ENCODE measurements at places on chromosomes 5 and 9.
A peak's percentile ranks its signal among the peaks of the same experiment; 100 is the strongest.

DNA sequence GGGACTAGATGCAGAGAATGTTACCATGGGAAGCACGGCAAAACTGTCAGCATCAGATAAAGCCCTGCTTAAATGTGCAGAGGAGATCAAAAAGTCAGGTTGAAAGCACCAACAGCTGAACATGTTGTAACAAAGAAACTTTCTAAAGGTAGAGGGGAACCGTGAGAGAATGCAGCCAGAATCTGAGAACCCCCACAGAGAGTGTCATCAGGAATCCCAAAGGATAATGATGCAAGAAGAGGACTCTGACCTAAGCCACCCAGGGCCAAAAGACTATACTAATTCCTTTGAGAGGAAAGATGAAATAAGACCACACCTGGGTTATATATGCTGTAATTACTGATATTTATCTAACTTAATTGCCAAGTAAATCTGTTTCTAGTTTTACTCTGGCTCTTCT, 116.6 kb downstream of the PCSK1 start:
- DNase-seq: no peak

DNA sequence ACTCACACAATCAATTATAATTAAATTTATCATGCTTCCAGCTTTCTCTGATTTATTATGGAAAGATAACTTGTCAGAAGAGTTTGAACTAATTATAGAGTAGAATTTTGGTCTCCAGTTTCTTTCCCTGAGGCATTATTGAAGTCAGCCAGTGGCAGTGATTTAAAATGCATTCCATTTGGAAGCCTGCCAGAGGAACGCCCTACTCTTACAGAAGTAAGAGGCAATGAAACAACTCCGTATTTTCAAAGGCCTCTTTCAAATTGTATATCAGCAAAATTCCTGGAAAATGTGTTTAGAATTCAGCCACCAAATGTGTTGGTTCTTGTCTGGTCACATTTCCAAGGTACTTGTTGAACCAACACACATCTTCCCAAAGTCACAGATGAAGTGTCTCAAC, 640.9 kb downstream of the SEMA5A start:
- DNase-seq: no peak

GRCh38 chr9:137833721-137834613, 43.6 kb upstream of the CACNA1B start:
- DNase-seq: no peak

GRCh38 chr9:95003689-95004410, 277.4 kb downstream of the AOPEP start:
- DNase-seq: no peak

- peak; percentile 50 for DNase-seq
Observed at GRCh38 chr5:122849771-122850170, 4.4 kb downstream of the SNX24 start.

- no peak for DNase-seq
Observed at GRCh38 chr9:37215381-37215780, 95.0 kb downstream of the ZCCHC7 start.

DNA sequence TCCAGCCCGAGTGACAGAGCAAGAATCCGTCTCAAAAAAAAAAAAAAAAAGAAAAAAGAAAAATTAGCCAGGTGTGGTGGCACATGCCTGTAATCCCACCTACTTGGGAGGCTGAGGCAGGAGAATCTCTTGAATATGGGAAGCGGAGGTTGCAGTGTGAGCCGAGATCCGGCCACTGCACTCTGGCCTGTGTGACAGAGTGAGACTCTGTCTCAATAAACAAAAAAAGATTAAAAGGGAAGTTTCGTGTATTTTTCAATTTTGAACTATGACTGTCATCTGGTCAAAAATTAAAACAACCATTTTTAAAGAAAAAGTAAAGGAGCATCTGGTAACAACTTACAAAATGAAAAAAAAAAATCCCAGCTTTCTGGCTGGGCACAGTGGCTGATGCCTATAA, 36.3 kb upstream of the PLIN2 start:
- no peak for DNase-seq

GRCh38 chr9:32677931-32678330, 42.5 kb upstream of the TAF1L start:
- no peak for DNase-seq

- no peak for DNase-seq
Observed at GRCh38 chr5:60366489-60366888, 333.5 kb downstream of the DEPDC1B start.

- DNase-seq: no peak
Observed at GRCh38 chr5:106825374-106825773, 845.4 kb downstream of the EFNA5 start.

GRCh38 chr9:7452378-7452777, 347.2 kb downstream of the DMAC1 start:
- no peak for DNase-seq

DNA sequence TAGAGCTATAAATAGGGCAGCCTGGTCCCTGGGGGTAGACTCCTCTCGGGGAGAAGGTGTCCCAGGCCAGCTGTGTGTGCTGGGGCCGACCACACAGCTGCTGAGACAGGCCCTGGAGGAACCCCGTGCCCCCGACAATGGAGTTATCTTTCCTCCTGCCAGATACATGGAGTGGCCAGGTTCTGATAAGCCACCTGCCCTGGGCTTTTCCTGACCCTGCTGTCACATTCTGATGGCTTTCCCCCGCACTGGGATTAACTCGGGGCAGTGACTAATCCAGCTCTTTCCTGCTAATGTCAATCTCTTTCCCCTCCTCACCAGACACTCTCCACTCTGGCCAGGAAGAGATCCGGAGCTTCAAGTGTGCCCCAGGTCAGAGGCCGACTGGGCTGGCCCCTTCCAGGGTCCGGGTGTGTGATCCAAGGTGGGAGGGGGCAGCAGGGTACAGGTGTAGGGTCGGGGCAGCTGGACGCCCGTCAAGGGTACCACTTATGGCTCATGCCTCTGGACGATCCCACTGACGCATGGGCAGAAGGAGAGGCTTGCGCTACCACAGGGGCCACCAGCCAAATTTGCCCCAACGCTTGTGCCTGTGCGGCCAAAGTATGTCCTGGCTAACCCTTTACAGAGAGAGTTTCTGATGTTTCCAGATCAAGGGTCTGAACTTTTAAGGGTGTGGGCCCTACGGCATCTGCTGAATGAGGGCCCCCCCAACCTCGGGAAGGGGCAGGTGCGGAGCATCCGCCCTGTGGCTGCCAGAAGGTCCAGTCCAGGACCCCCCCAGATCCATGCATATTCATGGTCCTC, 20.6 kb upstream of the COL5A1 start:
- DNase-seq: no peak

- no peak for DNase-seq
Observed at GRCh38 chr9:69431777-69432176, 106.8 kb downstream of the ENTREP1 start.

DNA sequence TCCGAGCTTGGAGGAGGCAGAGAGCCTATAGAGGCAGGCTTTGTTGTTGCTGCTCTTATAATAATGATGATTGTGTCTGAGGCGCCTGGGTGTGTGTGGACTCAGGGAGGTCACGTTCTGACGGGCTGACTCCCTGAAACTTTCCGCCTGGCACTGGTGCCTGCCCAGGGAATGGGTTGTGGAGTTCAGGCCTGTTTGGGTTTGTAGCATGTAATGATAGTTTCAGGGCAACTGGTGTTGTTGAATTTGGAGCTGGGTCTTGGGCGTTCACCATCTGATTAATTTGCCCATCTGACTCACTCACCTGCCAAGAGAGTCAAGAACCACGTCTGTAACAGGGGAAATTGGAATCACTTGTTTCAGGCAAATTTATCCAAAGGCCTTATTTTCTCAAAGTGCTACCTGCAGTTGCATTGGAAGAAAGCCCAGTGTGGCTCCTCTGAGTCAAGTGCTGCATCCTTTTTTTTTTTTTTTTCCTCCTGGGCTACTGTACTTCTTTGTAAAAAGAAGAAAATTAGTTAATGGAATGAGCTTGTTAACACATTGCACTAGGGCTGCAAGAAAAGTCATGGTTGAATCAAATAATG, 386.5 kb downstream of the GADD45G start:
- no peak for DNase-seq

- no peak for DNase-seq
Observed at GRCh38 chr5:170836226-170836625, 25.6 kb upstream of the RANBP17 start.

GRCh38 chr5:118921866-118922265, 66.5 kb downstream of the DTWD2 start:
- no peak for DNase-seq

Measured in Kasumi-1 (cell line).